ENCODE measurements at places on chromosomes 2 and 18. TPM values are rescaled to one million over a fixed set of nuclear protein-coding genes. Genes with fewer than 3 reads are reported as not detected.
A peak's percentile ranks its signal among the peaks of the same experiment; 100 is the strongest.

HJURP gene
- not detected for polyA plus RNA-seq

MAP2 gene
- polyA plus RNA-seq: 10.1 TPM

ST8SIA3 gene
- polyA plus RNA-seq: not detected

MZT2A gene
- polyA plus RNA-seq: 48.5 TPM

UCN gene
- not detected for polyA plus RNA-seq

CNTNAP5 gene
- not detected for polyA plus RNA-seq

L3MBTL4 gene
- 5.7 TPM for polyA plus RNA-seq

STAT4 gene
- 0.73 TPM for polyA plus RNA-seq

ST3GAL5 gene
- 17.3 TPM for polyA plus RNA-seq

KIF1A gene
- polyA plus RNA-seq: not detected

GPR155 gene
- 2.5 TPM for polyA plus RNA-seq

PAX8 gene
- polyA plus RNA-seq: 0.11 TPM

CHRND gene
- not detected for polyA plus RNA-seq

SERPINB13 gene
- not detected for polyA plus RNA-seq

CDCA7 gene
- polyA plus RNA-seq: 0.21 TPM

GRCh38 chr2:229849073-229849472, 72.7 kb downstream of the TRIP12 start:
- peaks cover 41% of the 10 kb centered on the region for H3K4me1 ChIP-seq
- DNase-seq: no peak
- H3K27me3 ChIP-seq: no peaks in the 10 kb centered on the region
- H3K36me3 ChIP-seq: peaks cover 19% of the 10 kb centered on the region
- no peak overlapping the region for H3K27ac ChIP-seq
- H3K4me3 ChIP-seq: no peak overlapping the region

GRCh38 chr18:49926106-49926745, 112.9 kb upstream of the ACAA2 start:
- H3K27ac ChIP-seq: no peak overlapping the region
- DNase-seq: no peak
- no peak overlapping the region for H3K4me3 ChIP-seq
- peaks cover 11% of the 10 kb centered on the region for H3K27me3 ChIP-seq
- H3K36me3 ChIP-seq: no peaks in the 10 kb centered on the region

DNA sequence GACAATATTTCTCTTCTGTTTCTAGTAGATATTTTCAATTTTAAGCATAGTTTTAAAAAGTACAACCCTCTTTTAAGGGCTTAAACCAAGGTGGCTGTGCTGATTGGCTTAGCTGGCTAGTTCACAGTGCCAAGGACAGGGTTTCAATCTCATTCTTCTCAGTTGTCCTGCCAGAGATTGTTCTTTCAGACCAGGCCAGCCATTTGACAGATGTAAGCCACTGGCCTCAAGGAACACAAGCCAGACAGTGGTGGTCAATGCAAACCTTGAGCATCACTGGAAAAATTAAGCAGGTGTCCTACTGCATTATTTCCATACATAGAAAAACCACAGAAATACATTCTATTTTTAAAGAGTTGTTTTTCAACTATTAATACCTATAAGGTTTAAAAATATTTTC, 5.9 kb downstream of the RNF103 start:
- no peaks in the 10 kb centered on the region for H3K27me3 ChIP-seq
- peaks cover 28% of the 10 kb centered on the region for H3K36me3 ChIP-seq
- no peak overlapping the region for H3K27ac ChIP-seq
- no peak overlapping the region for H3K4me3 ChIP-seq

GRCh38 chr2:38763228-38763627, 12.1 kb upstream of the SRSF7 start:
- DNase-seq: no peak
- H3K27me3 ChIP-seq: no peaks in the 10 kb centered on the region
- H3K4me3 ChIP-seq: no peak overlapping the region
- H3K27ac ChIP-seq: no peak overlapping the region
- no peaks in the 10 kb centered on the region for H3K4me1 ChIP-seq

- peaks cover 28% of the 10 kb centered on the region for H3K4me1 ChIP-seq
- peak overlapping the region; percentile 94 for H3K4me3 ChIP-seq
- peaks cover 6% of the 10 kb centered on the region for H3K27me3 ChIP-seq
- H3K27ac ChIP-seq: no peak overlapping the region
- H3K36me3 ChIP-seq: no peaks in the 10 kb centered on the region
- peak; percentile 58 for DNase-seq
These were observed 480 bp downstream of the DSEL start for GRCh38 chr18:67515942-67516538.

GRCh38 chr2:122072666-122073065, 317.2 kb downstream of the TSN start:
- H3K4me1 ChIP-seq: no peaks in the 10 kb centered on the region
- H3K36me3 ChIP-seq: no peaks in the 10 kb centered on the region
- no peaks in the 10 kb centered on the region for H3K27me3 ChIP-seq
- DNase-seq: no peak

DNA sequence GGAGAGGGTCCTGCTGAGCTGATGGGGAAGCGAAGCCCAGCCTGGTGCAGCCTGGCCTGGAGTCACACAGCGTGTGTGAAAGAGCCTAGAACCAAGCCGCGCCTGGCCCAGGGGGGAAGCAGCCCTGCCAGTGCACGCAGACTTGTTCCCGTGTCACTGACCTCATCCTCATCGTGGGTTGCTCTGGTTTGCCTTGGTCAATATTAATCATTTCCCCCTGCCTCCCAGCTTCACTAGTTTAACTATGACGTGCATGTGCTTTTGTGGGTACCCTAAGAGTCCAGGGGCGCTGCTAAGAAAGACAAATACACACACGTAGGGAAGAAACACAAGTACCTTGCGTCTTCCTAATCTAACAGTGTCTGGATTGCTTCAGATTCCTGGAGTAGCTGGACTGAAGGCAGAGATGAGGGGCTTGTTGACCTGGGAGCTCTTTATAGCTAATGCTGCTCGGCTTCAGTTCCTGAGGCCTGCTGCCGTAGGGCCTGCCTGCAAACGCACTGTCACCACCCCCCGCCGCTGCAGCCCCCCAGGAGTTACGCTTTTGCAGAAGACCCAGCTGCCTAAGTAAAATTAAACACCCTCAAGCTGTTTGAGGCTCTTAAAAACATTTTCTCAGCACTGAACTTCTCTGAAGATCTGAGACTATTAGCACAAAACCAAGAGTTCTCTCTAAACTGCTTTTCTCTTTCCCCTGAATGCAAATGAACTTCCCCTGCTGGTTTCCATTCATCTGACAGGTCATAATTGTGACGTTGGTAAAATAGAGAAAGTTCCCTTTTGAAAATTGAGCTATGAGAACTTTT, 159.2 kb downstream of the FAM210A start:
- H3K36me3 ChIP-seq: no peaks in the 10 kb centered on the region
- DNase-seq: peak; percentile 85
- no peaks in the 10 kb centered on the region for H3K27me3 ChIP-seq
- H3K4me1 ChIP-seq: peaks cover 49% of the 10 kb centered on the region
- peak overlapping the region; percentile 89 for H3K4me3 ChIP-seq

GRCh38 chr2:9178110-9178903, 28.3 kb upstream of the ASAP2 start:
- no peaks in the 10 kb centered on the region for H3K36me3 ChIP-seq
- no peak for DNase-seq
- H3K27ac ChIP-seq: no peak overlapping the region
- no peak overlapping the region for H3K4me3 ChIP-seq
- H3K27me3 ChIP-seq: peaks cover 22% of the 10 kb centered on the region

DNA sequence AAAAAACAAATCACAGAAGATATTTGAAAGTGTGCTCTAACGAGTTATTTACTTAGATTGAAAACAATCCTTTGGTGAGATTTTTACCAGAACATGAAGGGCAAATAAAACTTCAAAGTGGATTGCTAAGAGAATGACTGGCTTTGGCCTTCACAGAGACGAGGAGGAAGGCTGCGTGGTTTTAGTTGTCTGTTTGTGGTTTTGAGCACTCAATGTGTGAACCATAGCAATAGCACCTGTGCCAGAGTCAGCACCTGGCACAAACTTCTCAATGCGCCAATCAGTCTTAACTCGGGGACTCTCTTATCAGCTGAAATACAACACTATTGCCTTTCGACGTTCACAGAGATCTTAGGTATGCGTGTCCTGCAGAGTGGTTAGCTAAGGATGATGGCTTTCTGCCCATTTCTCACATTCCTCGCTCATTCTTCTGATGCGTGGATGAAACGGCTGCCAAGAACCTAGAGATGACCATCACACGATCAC, 70.0 kb downstream of the MBP start:
- no peaks in the 10 kb centered on the region for H3K27me3 ChIP-seq
- H3K4me3 ChIP-seq: peak overlapping the region; percentile 68
- peak; percentile 78 for DNase-seq
- peaks cover 87% of the 10 kb centered on the region for H3K4me1 ChIP-seq
- H3K36me3 ChIP-seq: peaks cover 30% of the 10 kb centered on the region

DNA sequence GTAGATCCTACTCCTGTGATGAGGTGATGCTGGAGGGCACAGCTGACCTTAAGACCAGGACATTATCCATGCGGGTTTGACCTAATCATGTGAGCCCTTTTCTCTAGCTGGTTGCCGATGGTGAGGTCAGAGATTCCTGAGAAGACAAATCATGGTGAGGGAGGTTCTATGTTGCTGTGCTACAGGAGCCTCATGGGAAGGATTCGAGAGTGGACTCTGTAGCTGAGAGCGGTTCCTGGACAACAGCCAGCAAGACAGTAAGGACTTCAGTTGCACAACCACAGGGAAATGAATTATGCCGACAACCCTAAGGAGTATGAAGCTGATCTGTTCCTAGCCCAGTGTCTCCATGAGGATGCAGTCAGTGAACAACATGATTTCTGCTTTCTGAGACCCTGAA, 80.4 kb downstream of the EPB41L3 start:
- peaks cover 19% of the 10 kb centered on the region for H3K27me3 ChIP-seq
- no peaks in the 10 kb centered on the region for H3K4me1 ChIP-seq
- H3K4me3 ChIP-seq: no peak overlapping the region

- no peaks in the 10 kb centered on the region for H3K36me3 ChIP-seq
- no peak overlapping the region for H3K4me3 ChIP-seq
- H3K27me3 ChIP-seq: no peaks in the 10 kb centered on the region
These were observed 542.3 kb upstream of the VWC2L start for GRCh38 chr2:213868526-213868925.

- no peak overlapping the region for H3K4me3 ChIP-seq
- H3K27ac ChIP-seq: no peak overlapping the region
- no peaks in the 10 kb centered on the region for H3K27me3 ChIP-seq
- no peaks in the 10 kb centered on the region for H3K36me3 ChIP-seq
- DNase-seq: no peak
- no peaks in the 10 kb centered on the region for H3K4me1 ChIP-seq
These were observed 673.0 kb downstream of the ARHGAP15 start for GRCh38 chr2:143802242-143802641.

DNA sequence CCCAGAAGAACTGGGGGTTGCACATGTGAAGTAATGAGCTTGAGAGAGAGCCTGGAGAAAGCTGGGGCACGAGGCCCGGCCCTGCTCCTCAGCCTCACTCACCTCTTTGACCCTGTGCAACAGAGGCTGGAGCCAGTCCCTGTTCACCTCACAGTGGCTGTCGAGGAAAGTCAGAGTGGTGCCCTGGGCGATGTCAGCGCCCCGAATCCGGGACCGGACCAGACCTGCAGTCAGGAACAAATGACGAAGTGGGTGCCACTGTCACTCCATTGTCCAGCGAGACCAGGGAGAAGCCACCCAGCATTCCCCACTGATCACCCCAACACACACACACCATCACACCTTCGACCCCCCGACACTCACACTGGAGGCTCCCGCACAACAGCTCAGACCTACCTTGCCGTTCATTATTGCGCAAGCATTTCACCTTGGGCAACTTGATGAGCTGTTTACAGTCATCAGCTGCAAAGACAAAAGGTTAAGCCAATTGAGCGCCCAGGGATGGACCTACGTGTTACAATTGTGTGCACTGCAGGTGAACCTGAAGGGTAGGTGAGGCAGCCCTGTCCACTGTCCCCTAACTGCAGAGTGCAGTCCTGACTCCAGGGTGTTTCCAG, 148.4 kb upstream of the CAPN13 start:
- H3K27ac ChIP-seq: no peak overlapping the region
- H3K4me1 ChIP-seq: peaks cover 3% of the 10 kb centered on the region
- H3K36me3 ChIP-seq: no peaks in the 10 kb centered on the region
- H3K27me3 ChIP-seq: no peaks in the 10 kb centered on the region
- DNase-seq: no peak
- no peak overlapping the region for H3K4me3 ChIP-seq

GRCh38 chr2:76330865-76331264, 620.1 kb upstream of the GCFC2 start:
- no peaks in the 10 kb centered on the region for H3K36me3 ChIP-seq
- no peak for DNase-seq
- no peaks in the 10 kb centered on the region for H3K4me1 ChIP-seq
- H3K27me3 ChIP-seq: no peaks in the 10 kb centered on the region
- H3K27ac ChIP-seq: no peak overlapping the region

- H3K27ac ChIP-seq: no peak overlapping the region
- DNase-seq: no peak
- no peaks in the 10 kb centered on the region for H3K27me3 ChIP-seq
- H3K36me3 ChIP-seq: no peaks in the 10 kb centered on the region
These were observed 564.1 kb downstream of the SUCLG1 start for GRCh38 chr2:83894976-83895375.

- no peak overlapping the region for H3K4me3 ChIP-seq
- H3K27me3 ChIP-seq: no peaks in the 10 kb centered on the region
- H3K36me3 ChIP-seq: peaks cover 31% of the 10 kb centered on the region
- H3K27ac ChIP-seq: no peak overlapping the region
- DNase-seq: no peak
These were observed 59.3 kb downstream of the HDLBP start for GRCh38 chr2:241256168-241256545.

GRCh38 chr2:221493391-221493790, 78.7 kb downstream of the EPHA4 start:
- no peak for DNase-seq
- no peak overlapping the region for H3K4me3 ChIP-seq
- no peaks in the 10 kb centered on the region for H3K36me3 ChIP-seq
- H3K27ac ChIP-seq: no peak overlapping the region
- no peaks in the 10 kb centered on the region for H3K27me3 ChIP-seq
- H3K4me1 ChIP-seq: peaks cover 3% of the 10 kb centered on the region

DNA sequence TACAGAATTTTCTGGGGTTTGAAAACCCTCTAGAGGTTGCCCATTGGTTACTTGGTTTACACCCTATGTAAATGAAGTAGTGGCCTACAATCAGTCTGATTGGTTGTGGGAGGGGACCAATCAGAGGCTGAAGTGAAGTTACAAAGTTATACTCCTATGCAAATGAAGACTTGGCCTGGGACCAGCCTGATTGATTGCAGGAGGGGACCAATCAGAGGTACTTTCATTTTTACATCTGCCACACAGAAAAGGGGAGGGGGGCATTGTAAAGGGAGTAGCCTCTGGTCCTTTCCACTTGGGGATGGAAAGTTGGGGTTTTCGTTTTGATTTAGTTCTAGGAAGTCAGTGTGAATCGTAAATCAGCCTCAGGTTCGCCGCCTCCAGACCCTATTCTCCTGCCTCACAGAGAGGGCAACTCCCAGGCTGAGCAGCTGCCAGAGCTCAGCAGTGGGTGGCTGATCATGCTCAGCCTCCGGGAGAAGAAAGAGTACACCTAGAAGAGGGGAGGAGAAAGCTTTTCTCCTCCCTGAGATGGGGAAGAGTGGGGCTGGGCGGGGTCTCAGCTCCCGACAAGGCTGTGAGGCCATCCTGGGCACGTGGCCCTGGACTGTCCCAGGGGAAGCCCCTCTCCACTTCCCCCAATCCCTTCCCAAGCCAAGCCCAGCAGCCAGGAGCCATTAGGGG, 372.5 kb downstream of the GALR1 start:
- peaks cover 4% of the 10 kb centered on the region for H3K27me3 ChIP-seq
- H3K4me3 ChIP-seq: peak overlapping the region; percentile 59
- H3K27ac ChIP-seq: no peak overlapping the region
- H3K36me3 ChIP-seq: no peaks in the 10 kb centered on the region
- no peaks in the 10 kb centered on the region for H3K4me1 ChIP-seq

GRCh38 chr2:81505586-81505985, 1201.0 kb upstream of the LRRTM1 start:
- no peaks in the 10 kb centered on the region for H3K27me3 ChIP-seq
- no peaks in the 10 kb centered on the region for H3K4me1 ChIP-seq
- no peaks in the 10 kb centered on the region for H3K36me3 ChIP-seq
- DNase-seq: no peak
- no peak overlapping the region for H3K4me3 ChIP-seq

Measured in naive B cell (primary cell).